ENCODE measurements at places on chromosomes 12 and 14.

DNA sequence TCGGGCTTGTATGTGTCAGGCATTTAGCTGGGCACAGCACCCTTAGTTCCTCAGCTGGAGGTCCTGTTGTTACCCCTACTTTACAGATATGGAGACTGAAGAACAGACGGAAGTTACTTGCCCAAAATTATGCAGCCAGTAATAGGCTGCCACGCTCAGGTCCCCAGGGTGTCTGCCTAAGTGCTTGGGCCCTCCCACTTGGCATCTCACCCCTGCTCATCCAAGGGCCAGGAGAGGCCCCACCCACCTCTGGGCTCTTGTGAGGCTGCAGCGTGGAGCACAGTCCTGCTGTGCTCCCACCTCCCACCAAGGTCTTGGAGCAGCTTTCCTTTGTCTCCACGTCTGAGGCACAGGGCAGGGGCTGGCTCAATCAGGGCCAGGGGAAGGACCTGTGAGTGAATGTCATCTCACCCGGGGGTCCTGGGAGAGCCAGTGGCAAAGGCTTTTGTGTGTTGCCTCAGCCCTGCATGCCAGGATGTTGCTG lies 64.6 kb downstream of the BEGAIN start:
- DNase-seq, result no peak

DNA sequence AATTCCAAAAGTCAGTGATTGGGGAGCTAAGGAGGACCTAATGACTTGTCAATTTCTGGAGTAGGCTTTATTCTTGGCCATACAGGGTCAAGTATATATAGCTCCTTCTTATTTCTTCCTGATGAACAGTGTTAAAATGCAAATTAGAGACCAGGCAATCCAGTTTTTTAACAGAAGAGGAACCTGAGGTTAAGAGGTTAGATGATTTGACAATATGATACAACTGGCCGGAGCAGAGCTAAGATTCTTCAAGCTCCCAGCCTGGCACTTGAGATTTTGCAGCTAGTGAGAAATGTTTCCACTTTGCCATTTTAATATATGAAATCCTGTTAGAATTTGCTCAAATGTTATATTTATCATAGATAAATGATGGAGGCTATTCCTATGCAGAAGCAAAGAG lies 204.0 kb downstream of the SSPN start:
- DNase-seq, result no peak

- no peak for DNase-seq
Measured at GRCh38 chr12:42166501-42166900, 21.8 kb upstream of the GXYLT1 start.

DNA sequence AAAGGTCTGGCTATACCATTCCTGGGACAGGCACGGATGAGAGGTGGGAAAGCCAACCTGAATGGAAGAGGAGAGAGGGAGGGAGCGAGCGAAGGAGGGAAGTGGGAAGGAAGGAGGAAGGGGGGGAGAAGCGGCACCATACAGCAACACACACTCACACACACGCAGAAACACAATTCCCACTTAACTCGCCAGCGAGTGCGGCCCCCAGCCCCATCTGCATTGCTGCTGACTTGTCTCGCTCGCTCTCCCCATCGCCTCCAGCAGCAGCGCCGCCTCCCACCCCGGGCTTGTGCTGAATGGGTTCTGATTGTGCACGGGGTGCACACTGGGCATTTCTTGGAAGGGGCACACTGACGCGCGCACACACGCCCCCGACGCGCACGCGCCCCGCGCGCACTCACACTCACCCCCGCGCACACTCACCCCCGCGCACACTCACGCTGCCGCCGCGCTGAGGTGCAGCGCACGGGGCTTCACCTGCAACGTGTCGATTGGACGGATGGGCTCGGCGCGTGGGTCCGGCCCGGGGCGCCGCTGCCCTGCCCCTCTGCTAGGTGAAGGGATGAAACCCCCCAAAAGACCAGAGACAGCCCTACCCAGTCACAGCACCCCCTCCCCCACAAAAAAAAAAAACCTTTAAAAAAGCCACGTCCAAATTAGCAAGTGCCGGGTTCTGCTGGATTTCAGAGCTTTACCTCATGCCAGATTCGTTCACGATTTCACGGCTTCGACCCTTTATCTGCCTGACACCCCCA lies 685 bp downstream of the GRIN2B start:
- DNase-seq, result no peak

DNA sequence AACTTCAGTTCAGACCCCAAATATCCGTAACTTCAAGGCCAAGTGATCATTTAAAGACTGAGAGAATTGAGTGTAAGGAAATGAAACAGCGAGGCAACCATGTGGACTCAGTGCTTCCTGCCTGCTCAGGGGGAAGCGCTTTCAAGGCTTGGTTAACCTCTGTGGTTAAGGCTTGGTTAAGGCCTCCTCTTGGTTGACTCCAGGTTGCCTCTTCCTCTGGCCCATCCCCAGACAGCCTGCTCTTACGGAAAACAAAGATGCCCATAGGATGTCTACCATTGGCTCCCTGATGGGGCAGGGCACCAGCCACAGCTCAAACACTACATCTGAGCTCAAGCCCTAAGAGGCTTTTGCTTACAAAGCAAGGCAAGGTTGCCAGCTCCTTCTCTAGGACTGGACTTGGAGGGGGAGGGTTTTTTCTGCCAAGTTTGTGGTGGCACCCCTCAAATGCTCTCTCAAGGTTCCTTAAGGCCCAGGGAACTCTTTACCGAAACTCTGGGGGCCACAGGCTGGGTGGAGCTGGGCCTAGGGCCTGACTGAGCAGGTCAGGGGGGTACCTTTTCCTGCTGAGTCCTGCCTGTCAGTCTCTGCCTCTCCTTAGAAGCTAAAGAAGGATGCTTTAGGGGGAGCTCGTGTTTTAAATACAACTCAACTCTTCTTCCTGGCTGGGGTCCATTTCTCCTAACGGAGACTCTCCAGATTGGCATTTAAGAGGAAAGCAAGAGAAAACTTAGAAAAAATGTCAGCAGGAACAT lies 13.7 kb downstream of the COL2A1 start:
- DNase-seq, result no peak

- DNase-seq, result no peak
Measured at GRCh38 chr12:21001778-21002177, 129.2 kb upstream of the SLCO1B1 start.

DNA sequence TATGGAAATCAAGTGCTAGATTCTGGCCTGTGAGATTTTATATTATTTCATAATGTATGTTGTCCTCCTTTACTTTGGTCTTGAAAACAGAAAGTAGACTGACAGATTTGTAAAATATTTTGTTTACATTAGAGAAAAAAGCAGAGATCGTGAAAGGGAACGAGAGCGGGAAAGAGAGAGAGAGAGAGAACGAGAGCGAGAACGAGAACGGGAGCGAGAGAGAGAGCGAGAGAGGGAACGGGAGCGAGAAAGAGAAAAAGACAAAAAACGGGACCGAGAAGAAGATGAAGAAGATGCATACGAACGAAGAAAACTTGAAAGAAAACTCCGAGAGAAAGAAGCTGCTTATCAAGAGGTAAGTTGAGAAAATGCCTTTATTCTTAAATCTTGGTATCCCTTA lies 30.6 kb upstream of the PSEN1 start:
- no peak for DNase-seq

- no peak for DNase-seq
Measured at GRCh38 chr14:69672356-69672755, 61.0 kb downstream of the SUSD6 start.

DNA sequence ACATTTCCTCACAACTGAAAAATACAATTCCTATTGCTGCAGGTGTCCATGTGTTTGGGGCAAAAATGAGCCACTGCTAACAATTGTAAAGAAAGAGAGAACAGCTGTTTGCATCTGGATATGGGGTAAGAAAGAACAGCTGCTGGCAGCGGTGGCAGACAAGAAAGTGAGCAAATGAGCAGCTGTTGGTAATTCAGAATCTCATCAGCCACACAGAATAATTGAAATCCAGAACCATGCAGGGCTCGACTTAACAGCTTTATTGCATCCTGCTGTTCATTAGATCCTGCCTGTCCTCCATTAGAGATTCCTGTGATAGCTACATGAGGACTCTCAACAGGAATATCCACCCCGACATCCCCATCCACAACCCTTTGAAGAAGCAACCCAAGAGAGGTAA lies 62.5 kb upstream of the TSPAN8 start:
- DNase-seq, result no peak

DNA sequence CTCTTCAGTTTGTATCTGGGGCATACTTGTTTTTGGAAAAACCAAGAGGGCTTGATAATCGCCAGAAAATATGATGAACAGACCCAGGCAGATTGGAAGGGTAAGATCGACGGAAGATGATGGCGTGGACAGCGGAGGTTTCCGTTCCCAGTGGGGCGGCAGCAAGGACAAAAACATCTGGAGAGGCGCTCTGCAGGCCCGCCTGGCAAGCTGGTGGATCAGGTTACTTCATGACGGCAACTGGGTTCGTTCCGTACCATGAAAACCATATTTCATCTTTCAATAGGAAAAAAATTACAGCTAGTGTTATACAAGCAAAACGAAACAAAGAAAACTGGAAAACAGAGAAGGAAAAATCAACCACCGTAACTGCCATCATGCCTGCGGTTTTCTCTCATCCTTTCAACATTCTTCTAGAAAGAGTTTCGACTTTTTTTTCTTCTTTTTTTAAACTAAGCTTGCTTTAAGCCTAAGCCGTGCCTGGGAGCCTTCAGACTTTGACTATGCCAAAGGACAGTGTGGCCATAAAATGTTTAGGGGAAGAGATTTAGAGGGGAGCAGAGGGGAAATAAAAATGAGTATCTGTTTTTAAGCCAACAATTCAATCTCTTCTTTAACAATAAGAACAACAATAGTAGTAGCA lies 210.5 kb downstream of the FOXN3 start:
- no peak for DNase-seq

DNA sequence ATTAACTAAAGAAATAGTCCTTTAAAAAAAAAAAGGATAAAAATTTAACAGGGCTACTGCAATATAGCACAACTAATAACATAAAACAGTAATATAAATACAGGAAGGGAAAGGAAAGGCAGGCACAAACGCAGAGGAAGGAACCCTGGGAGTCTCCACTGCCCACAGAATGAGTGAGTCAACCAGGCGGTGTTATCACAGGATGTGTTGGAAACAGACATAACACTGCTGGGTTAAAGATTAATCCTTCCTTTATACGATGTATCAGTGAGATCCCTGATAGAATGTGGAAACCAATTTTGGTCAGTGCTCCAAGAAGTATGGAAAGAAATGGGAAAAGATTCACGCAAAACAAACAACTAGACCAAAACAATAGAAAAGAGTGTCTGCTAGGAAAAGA lies 47.9 kb downstream of the FGD6 start:
- peak; percentile 84 for DNase-seq

DNA sequence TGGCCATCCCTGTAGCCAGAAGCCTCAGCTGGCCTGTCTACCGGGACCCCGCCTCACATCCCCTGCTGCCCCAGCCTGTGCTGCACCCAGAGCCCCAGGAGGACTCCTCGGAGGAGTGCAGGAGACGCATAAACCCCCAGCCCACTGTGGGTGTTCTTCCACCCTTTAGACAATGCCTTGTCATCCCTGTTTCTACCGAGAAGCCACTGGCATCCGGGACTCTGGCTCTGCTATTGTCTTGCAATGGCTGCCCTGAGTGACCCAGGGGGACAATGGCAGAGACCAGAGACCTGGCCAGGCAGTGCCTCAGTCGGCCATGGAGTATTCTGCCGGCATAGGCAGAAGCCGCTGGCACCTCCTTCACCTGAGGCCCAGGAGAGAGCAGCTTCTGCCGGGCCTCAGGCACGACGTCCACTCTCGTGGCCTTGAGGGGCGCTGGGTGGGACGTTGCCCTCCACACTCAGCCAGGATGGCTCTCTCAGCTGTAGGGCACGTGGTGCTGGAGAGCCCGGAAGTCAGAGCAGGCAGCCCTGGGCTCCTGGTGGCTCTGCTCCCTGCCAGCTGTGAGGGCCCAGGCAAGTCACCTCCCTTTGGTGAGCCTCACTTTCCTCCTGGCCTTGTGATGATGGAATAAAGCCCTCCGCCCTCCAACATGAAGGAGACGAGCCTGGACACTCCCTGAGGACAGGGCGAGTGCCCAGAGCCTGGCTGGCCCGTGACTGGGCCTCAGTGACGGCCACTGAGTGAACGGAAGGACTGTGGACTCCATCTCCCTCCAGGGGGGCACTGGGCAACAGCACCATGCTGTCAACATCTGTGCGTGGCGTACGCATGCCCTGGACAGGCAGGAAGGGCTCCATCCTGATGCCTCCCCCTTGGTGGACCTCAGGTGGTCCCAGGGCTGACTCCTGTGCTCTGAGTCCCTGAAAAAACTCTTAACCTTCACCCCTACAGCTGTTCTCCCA lies 41.0 kb downstream of the TRAFD1 start:
- DNase-seq, result no peak

- no peak for DNase-seq
Measured at GRCh38 chr12:116122628-116123027, 154.9 kb downstream of the MED13L start.

GRCh38 chr12:75892731-75893408 lies 138.7 kb downstream of the PHLDA1 start:
- DNase-seq, result peak; percentile 81

DNA sequence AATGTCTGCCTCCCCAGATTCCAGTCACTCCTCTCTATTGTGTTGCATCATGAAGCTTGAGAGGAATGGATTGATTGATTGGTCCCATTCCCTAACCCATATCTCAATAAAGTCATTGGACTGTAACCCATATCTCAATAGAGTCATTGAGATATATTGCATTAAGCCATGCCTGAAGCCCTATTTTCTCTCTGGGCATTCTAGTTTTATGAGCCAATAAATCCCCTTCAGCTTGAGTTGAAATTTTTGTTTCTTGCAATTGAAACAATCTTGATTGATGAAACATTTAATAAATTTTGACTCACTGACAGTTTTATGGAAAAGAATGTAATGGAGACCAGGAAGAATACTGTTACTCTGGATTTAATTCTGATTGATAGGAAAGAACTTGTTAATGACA lies 20.8 kb upstream of the OR4E1 start:
- DNase-seq, result no peak
